GM19239 (cell line): ENCODE measurements at places on chromosomes 2 and 18.

GRCh38 chr2:230295192-230295591 is 31.8 kb upstream of the SP140L start:
- no peak for DNase-seq

- DNase-seq: no peak
Measured at GRCh38 chr2:209145941-209146681, 277.7 kb upstream of the MAP2 start.

DNA sequence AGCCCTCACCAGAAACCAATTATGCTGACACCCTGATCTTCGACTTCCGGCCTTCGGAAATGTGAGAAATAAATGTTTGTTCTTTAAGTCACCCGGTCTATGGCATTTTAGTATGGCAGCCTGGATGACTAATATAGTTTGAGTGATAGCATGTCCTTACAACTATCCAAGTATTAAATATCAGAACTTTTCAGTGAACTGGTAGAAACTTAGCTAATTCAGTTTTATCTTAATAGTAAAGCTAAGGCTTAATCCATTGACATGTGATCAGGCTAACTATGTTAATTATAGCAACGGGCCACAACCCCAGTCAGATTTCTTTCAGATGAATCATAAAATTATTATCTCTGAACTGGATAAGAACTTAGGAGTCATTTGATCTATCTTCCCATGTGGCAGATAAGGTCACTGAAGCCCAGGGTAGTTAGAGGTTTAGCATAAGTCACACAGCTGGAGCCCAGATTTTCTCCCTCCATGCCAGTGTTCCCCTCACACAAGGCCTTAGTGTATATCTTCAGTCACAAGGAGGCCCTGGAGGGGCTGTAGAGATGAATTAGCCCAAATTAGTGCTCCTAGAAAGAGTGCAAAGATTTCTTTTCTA is 40.7 kb upstream of the UPP2 start:
- no peak for DNase-seq

GRCh38 chr2:59032499-59032898 is 791.4 kb upstream of the FANCL start:
- DNase-seq: no peak

GRCh38 chr18:7456376-7456775 is 110.7 kb upstream of the PTPRM start:
- no peak for DNase-seq

- DNase-seq: no peak
Measured at GRCh38 chr2:187055463-187055862, 206.5 kb upstream of the ZSWIM2 start.

- DNase-seq: no peak
Measured at GRCh38 chr18:53056064-53056463, 716.1 kb downstream of the DCC start.
